ENCODE measurements at places on chromosomes 1 and 21.

- no peak for DNase-seq
Observed at GRCh38 chr1:234474375-234474774, 4.6 kb downstream of the TARBP1 start.

DNA sequence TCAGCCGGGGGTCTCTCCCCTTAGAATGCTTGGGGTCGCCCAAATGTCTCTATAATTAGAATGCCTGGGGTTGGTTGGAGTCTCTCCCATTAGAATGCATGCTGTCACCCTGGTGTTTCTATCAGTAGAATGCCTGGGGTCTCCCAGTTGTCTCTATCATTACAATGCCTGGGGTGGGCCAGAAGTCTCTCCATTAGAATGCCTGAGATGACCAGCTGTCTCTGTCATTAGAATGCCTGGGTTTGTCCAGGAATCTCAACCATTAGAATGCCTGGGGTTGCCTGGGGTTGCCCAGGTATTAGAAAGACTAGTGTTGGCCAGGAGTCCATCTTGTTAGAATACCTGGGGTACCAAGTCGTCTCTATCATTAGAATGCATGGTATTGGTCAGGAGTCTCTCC, 51.6 kb downstream of the RNF187 start:
- no peak for DNase-seq

GRCh38 chr1:46697053-46697452, 21.9 kb downstream of the EFCAB14 start:
- no peak for DNase-seq

GRCh38 chr1:67947114-67947513, 103.3 kb downstream of the DIRAS3 start:
- DNase-seq: no peak

DNA sequence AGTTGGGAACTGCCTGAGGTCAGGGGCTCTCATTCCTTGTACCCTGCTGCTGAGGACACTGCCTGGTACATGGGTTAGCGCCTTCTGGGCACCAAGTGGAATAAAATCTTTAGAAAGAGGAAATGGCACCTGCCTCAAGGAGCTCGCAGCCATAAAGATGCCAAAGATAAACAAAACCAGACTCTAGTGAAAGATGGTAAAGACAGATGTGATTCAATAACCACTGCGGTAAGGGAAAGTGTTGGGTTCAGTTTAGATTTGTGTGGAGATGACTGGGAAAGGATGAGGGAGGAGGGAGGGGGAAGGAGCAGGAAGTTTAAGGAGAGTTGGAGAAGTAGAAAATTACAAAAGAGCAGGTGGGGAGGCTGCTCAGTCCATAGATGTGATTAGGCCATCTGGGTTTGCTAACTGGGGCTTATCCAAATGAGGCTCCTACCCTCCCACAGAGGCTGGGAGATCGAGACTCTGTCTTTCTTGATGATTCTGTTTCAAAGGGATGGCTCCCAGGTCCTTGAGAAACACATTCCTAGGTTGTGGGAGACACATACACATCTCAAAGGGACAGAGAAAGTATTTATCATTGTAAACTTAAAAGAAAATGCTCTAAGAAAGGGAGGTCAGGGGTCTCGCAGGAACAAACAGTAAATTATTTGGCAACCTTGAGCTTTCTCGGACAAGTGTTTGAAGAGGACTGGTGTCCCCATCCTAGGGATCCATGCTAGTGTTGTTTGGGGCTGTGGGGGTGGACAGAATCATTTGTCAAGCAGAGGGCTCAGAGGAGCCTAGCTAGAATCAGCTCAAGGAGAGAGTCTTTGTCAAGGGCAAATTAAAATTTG, 65.7 kb upstream of the MORC3 start:
- no peak for DNase-seq

DNA sequence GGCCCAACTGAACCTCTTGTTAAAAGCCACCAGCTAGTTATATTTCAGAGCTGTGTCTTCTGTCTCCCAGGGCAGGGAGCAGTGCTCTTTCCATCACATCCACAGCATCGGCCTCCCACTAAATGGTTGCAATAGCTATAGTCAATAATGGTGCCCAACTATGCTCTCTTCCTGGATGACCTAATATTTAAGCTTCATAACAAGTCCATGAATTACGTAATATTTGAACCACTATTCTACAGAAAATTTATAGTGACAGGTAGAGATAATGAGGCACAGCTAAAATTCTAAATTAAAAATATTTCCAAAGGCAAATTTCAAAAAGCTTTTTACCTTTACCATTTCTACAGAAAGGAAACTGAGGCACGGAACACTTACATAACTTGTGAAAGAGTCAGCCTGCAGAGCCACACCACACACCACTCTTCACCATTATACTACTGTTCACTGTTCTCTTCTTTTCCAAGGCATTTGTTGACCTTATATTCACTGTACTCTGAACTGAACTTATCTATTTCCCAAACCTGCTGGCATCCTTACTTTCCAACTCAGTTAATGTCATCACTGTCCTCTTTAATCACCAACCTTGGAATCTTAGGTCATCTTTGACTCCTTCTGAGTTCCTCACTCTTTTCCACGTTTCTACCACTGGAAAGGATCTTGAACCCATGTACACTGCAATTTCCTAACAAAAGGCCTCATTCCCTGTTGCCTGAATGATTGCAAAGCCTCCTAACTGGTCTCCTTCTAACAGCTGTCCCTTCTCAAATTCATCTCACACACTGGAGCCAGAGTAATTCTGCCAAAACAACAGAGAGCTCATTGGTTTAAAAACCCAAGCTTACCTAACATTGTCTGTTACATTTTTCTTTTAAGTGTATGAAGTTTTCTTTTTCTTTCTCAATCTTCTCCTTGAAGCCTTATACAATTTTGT, 85.5 kb downstream of the DDAH1 start:
- no peak for DNase-seq

- no peak for DNase-seq
Observed at GRCh38 chr1:81662913-81663526, 137.7 kb upstream of the ADGRL2 start.

DNA sequence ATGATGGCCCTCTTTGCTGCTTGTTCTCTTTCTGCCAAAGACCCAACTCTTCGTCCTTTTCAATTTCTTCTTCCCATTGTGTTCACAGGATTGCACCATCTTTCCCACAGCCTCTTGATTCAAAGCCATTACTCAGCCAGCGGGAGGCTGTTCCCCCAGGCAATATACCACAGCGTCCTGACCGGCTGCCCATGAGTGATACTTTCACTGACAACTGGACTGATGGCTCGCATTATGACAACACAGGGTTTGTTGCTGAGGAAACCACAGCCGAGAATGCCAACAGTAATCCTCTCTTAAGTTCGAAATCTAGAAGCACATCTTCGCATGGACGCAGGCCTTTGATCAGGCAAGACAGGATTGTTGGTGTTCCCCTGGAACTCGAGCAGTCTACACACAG, 167.4 kb downstream of the LRRC40 start:
- no peak for DNase-seq

DNA sequence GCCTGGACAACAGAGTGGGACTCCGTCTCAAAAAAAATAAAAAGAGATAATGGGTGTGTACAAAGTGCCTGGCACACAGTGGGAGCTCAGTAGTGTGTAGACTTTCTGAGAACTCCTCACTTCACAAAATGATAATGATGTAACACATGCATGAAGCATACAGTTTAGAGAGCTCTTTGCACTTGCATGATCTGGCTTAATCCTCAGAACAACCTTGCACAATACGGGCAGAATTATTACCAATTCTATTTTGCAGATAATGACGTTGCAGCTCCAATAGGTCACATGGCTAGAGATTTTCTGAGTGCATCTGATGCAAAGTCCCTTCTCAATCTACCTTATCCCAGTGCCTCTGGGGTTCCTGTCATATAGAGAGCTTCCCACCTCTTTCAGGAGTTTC, 71.4 kb downstream of the CD247 start:
- DNase-seq: no peak

DNA sequence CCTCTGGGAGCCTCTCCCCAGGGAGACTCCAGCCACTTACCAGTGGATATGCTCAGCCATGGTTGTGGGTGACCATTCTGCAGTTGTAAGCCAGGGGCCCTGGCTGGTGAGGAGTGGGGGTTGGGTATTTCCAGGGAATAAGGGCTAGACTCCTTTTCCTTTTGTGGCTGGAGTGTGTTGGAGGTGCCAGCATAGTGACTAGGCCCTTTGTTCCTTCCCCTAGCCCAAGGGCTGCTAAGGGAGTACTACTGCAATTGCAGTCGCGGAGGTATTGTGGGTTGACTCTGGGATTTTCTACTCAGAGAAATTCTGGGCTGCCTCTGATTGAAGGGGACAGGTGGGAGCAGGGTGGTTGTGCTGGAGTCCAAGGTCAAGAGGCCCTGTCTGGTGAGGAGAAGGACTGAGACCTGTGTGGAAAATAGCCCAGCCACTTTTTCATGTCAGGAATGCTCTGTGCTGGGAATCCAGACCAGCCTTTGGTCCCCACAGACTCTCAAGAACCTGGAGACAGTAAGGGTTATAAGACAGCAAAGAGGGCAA, 43.1 kb downstream of the MROH9 start:
- DNase-seq: no peak

DNA sequence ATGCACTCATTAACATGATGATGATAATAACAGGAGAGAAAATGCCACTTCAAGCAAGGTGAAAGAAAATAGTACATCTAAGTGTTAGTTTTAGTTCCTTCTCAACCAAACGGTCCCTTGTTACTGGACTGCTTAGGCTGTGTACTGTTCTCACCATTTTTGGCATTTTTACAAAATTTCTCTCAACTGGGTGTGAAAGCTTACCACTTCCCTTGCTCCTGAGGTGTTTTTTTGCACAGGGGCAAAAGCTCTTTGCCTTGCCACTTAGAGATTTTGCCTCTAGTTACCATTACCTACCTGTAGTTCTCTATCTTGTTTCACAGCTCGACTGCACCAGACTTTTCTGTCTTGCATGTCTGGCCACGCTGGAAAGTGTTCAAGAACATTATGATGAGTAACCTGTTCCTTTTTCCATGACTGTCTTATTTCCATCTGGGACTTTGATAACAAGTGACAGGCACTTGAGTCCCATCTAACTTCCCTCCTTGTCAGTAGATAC, 10.7 kb downstream of the NEK7 start:
- no peak for DNase-seq

DNA sequence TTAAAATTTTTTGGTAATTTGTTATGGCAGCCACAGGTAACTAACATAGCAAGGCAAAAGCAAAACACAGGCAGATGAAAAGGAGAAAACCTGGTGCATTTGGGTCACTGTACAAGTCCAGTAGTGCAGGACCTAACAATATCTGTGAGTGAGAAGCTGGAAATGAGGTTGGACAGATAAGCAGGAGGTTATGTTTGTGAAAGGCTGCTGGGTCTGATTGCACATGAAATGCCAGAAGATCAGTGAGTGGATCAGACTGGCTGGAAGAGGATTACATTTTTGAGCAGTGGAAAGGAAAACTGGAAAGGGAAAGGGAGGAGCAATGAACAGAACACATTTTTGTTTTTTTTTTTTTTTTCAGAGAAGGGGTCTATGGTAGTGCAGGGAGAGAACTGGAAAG, 73.6 kb downstream of the CYYR1 start:
- DNase-seq: no peak

DNA sequence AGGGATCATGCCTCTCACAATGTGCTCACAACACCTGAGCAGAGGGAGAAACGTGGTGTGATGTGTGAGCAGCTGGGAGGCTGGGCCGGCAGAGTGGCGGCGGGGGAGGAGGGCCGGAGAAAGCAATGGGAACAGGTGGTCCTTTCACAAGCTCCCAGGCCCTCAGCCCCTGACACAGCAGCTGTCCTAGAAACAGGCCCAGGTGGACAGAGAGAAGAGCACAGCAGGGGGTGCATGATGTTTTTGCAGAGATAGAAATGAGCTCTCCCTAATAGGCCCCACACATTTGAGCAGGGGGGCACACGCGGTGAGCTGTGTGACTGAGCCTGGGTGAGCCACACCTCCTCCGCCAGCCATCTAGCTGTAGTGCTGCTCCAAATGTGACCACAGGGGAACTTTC, 7.6 kb upstream of the RGS16 start:
- DNase-seq: no peak

DNA sequence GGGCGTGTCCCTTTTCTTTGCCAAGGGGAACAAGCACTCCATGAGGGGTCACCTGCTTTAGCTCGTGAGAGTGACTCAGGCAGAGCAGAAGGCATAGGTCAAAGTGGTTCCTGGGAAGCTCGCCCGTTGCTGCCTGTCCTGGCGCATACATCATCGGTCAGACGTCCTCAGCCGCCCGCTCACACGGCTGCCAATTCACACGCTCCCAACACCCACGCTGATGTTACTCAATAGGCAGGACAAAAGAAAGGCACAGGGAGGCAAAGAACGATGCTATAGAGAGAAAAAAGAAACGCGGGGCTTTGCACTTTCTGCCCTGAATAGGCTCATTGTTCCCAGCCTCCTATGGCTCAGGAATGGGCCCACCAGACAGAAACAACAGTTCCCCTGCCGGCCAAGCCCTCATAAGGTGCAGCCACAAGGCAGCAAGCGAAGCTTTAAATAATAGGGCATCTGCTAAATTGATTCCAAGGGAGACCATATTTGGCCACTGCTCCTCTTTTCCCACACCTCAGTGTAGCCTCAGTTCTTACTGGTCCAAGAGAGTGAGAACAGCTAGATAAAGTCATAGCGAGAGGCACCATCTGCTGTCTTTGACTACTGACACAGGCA, 38.7 kb downstream of the VTCN1 start:
- DNase-seq: no peak

DNA sequence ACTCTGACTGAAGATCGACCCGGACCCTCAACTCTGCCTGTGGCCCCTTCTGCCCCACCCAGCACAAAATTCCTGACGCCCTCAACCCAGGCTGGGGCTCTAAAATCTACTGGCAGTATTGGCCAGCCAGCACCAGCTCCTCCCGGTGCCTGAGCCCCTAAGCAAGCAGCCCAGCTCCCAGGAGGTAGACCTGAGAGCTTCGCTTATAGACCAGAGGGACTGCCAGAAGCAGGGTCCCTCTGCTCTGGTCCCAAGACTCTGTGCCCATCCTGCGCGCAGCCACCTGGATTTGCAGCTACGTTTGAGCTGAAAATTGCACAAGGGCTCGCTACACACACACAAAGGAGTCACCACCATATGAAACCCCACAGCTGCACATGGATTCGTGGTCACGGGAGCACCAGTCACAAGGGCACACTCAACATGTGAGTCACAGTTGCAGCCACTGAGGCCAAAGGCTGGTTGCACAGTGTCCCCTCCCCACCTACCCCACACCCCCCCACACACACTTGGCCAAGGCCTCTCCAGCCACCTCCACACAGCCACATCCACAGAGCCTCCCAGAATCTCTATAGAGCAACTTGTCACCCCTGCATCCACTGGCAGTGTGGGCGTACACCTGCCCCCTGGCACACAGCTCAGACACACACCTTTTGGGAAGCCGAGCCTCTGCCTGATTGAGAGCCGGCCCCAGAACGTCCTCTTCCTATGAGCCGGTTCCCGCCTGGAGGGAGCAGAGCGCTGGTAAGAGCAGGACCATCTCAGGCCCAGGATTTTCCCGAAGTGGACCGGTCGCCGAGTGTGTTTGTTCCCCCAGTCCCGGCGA, 1.1 kb upstream of the DMBX1 start:
- DNase-seq: no peak

DNA sequence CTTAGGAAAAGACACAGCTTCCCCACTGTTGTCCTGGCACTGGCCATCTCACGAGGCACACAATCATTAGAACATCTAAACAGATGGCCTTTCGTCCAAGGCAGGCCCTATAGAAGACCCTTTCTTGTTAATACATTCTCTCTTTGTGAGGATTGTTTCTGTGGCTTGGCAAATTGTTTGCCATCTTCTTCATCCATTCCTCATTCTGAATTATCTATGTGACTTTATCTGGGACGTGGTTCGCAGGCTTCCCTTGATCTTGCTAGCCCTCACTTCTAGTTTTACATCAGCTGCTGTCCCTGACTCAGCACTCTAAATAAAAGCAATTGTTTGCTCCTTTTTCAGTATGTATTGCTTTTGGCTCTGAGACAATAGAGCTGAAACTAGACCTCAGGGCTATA, 101.1 kb upstream of the ZC3H11B start:
- no peak for DNase-seq
